ENCODE measurements at places on chromosomes 13 and 19.

DNA sequence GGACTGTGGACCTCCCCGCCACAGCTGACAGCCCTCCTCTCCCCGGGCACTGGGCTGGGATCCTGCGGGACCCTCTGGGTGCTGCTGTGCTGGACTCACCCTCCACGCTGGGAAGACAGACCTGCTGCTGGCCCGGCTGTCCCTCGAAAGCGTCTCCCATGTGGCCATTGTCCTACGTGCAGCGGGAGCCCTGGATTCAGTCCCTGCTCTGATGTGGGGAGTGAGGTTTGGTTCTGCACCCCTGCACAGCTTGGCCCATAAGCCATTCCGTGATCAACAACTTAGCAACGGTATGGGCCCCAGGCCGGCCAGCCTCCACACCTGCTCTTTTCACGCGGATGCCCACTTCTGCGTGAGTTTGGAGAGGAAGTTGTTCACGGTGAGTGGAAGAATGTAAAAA is 195.2 kb downstream of the TEX29 start:
- DNase-seq, result no peak

GRCh38 chr13:50797091-50797490 is 46.4 kb downstream of the DLEU7 start:
- DNase-seq, result no peak

DNA sequence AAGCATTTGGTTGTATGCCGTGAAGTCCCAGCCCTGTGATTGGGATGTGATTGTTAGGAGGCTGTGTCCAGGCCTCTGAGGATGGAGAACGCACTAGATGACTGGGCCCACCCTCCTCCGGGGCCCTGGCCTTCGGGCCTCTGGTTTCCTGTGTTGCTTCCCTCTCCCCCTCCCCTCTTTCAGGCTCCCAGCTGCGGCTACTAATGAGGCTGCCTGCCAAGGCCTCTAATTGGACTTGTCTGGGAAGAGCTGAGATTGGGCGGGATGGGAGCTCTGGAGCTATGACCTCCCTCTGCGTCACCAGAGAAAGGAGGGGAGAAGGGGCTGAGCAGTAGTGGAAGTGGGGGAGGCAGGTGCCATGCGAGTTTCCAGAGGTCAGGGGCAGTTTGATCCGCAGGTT is 9.9 kb downstream of the PTH2 start:
- no peak for DNase-seq

- DNase-seq, result no peak
These were observed 143.9 kb downstream of the COL4A1 start for GRCh38 chr13:110162866-110163658.

GRCh38 chr19:35445826-35446593 is 2.0 kb upstream of the FFAR2 start:
- DNase-seq, result peak; percentile 1

DNA sequence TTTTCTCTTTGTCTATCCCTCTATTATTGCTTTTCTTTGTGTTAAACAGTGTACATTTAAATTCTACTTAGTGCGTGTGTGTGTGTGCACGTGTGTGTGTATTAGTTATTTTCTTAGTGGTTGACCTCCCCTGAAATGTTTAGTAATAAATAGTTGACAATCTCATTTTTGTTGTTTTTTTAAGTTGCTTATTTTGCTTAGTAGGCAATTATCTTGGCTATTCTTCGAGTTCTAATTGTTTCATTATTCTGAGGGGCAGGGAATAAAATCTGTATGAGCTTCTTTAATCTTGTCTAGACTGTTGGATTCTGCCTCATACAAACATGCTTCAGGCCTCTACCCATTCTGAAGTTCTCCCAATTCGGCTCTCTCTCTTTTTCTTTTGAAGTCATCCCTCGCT is 1169.0 kb upstream of the ATXN8OS start:
- no peak for DNase-seq

DNA sequence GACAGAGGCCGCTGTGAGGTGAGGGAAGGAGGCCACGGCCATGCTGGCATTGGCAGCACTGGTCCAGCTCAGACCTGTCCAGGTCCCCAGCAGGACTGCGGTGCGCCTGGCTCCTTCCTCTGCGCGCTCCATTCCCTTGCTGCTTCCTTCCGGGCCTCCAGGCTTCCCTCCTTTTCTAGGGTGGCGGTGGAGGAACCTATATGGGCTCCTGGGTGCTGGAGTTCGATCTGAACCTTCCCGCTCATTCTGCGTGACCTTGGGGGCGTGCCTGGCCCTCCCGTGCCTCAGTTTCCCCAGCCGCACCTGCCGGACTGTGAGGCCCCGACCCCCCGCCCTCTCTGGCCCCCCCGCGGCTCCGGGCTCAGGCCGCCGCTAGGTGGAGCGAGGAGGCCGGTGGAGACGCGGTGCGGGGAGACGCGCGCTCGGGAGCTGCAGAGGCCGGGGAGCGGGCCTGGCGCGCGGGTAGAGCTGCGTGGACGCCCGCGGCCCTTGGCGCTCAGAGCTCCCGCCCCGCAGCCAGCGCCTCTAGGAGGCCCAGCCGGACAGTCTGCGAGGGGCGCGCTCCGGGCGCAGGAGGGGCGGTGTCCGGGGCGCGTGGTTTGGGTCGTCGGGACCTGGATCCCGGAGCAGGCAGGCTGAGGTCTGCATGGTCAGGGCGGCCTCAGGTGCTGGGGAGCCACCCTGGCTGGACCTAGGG is 29.9 kb downstream of the EFNA2 start:
- no peak for DNase-seq

GRCh38 chr13:102055090-102055779 is 346.6 kb downstream of the FGF14 start:
- DNase-seq, result no peak

- DNase-seq, result no peak
These were observed 98.2 kb upstream of the MRI1 start for GRCh38 chr19:13666165-13666564.

GRCh38 chr13:60619461-60619860 is 222.4 kb downstream of the TDRD3 start:
- no peak for DNase-seq

GRCh38 chr19:56333506-56333905 is 18.9 kb upstream of the ZSCAN5A start:
- DNase-seq, result peak; percentile 3

DNA sequence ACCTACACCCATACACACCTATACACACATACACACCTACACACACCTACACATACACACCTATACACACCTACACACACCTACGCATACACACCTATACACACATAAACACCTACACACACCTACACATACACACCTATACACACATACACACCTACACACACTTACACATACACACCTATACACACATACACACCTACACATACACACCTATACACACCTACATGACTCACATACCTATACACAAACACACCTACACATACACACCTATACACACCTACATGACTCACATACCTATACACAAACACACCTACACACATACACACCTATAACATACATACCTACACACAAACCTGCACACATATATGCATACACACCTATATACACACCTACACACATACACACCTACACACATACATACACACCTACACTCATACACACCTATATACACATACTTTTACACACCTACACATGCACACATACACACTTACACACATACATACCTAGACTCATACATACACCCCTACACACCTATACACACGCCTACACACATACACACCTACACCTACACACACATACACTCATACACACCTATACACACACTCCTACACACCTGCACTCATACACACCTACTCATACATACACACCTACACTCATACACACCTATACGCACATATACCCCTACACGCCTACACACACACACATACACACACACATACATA is 286.7 kb upstream of the MAB21L1 start:
- DNase-seq, result no peak

DNA sequence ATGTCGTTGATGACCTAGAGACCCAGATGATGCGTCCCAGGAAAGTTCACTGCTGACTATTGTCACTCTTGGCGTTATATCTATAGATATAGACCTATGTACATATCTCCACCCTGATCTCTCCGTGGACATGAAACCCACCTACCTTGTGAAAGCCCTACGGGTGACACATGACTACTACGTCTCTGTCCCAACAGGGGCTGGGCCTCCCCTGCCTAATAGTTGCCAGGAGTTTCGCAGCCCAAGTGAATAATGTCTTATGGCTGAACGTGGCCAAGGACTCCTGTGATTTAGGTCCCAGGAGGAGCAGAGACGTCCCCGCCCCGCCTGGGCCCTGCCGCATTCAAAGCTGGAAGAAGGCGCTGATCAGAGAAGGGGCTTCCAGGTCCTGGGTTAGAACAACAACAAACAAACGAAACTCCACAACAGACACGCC is 4.9 kb upstream of the POU4F1 start:
- DNase-seq, result no peak

DNA sequence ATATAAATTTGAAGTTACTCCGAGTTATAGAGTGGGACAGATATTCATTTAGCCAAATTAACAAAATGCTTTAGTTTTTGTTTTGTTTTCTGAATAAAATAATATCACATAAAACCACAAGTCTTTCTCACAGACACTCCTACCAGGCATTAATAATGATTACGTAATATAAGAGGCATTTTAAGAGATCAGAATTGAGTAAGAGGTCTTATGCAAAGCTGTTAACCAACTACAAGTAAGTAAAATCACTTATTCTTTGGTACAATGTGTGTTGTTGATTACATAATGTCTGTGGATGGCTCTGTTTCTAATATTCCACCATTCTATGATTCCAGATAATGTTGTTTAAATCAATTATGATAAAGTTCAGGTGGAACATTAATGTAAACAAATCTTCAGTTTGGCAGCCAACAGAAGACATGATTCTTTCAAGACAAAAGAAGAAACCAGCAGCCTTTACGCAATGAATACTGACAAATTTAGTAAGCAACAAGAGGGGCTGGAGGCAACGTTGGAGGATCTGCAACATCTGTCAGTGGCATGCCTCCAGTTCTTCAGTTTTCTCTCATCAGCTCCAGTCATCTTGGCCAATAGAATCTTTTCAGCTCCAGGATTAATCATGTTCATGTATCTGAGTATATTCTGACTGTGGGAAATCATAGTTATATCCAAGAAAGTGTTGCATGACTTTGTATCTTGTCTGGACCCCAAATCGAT is 403.8 kb downstream of the SLITRK5 start:
- no peak for DNase-seq

DNA sequence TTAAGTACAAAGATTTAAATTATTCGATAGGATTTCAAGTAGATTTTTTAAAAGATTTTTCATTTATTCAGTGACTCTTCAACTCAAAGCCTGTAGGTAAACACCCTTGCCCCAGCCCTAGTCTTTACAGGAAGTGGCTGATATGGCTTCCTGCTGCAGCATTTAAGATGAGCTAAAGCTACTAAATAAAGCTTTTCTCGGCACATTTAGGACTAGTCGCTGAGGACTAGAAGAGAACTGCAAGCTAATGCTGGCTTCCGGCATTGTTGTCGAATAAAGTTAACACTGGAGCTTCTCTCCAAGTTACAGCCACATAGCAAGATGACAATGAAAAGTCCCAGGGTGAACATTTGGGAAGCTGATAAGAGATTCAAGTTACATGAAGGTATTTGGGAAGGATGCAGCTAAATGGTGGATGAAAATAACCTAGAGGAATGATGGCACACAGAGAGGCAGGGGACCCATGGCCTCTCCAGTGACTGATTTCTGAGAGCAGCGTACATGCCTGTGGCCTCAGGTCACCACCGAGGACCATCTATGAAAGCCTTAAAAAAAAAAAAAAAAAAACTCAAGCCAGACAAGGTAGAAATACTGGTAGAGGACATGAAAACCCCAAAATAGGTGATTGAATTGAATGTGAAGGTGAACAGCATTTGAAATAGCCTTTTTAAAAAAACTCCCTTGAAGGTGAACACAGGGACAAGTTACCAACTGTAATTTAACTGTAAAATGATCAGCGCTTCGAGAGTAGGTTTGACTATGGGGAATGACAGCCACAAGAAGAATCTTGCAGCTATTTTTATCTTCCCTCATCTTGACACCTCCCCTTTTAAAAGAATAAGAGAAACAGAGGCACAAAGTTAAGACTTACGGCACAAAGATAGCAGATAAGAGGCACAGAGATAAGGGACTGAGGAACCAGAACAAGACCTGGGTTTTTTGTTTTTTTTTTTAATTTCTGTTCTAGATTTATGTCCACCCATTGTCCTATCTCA is 155.4 kb downstream of the DCT start:
- peak; percentile 1 for DNase-seq

DNA sequence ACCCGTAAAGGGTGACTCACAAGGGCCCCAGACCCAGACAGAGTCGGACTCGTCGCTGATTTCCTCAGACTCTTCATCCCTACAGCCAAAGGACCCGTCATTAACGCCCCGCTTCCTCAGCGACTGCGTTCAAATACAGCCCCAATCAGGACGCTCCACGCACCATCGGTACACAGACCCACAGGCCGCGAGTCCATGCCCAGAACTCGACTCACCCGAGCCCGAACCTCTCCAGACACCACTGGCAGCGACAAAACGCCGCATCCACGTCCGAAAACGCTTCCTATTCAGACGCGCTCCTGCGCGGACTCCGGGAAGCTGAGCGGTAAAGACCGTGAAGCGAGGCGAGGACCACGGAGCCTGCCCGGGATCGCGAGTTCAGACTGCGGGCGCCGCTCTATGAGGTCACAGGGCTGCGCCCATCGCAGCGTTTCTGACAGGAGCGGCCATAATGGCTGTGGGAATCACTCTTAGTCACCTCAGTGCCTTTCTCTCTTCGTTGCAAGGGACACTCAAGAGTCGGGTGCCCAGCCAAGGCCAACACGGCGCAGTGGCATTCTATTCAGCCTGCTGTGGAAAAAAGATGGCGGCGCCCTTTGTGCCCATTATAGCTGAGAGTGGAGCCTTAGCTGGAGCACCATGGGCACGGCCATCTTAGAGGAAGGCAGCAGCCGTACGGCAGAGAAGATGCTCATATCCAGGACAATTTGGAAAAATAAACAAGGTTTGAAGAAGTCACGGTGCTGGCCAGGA is at the start of gene ZNF614:
Gene ZNF614, minus strand, starts transcription at position 353 of the 753 bp plus-strand sequence. CDS start 2,634 bp downstream, outside the sequence.
- DNase-seq, result peak; percentile 67

GRCh38 chr19:52945652-52946321 is 16.9 kb downstream of the ZNF816 start:
- no peak for DNase-seq

GRCh38 chr19:19115954-19116353 is 22.3 kb downstream of the TMEM161A start:
- peak; percentile 26 for DNase-seq

DNA sequence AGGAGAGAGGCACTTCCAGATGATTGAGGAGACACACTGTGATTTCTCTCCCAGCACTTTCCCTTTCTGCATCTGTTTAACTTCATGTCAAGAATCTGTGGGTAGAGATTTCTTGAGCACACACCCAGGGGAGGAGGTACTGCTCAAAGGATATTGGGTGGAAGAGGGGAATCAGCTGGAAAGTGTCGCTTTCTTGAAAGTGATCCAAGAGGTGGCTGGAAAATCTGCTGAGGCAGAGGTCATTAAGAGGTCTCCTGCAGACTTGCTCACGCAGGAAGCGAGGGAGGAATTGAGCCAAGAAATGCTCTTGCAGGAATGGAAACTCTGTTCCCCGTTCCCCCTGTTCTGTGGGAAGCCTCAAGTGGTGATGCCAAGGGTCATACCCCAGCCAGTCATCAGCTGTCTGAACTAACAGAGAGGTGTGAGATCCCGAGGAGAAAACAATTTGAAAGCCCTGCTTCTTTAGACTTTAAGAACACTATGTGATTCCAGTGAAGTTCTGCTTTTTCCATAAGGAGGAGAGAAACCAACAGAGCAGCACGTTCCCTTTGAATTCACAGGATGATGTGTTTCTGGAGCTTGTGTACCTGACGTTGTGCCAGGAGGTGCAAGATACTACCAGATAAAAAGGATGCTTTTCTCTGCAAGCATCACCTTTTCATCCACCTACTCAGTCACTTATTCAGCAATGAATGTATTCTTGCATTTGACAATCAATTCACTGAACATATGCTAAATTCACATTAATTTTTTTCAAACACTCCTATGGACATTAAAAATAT is 163.4 kb upstream of the GPR12 start:
- DNase-seq, result no peak
